ENCODE measurements at places on chromosomes 13 and 19.

GRCh38 chr13:40667622-40667978, 1.2 kb upstream of the FOXO1 start:
- DNase-seq: no peak

DNA sequence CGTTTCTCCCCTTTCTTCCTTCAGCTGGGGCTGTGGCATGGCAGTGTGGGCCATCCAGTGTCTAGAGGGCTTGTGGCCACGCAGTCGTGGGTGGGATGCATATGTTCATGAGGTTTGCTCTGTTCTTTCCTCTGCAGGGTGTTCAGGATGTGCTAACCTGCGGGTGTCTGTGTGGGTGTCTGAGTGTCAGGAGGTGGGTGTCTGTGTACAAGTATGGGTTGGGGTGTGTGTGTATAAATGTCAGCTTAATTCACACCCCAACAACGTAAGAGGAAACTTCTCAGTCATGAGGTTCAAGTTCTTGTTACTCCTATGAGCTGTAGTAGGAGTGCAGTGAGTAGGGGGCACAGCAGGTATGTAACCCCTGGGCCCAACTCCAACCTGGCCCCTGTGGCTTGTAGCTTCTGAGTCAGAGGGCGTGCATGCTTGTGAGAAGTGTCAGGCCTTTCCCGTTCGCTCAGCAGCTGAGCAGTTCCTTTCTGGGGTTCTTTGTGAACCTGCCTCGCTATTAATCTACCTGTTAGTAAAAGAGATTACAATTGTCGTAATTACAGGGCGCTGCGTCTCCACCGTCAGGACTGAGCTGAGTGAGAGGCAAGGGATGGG, 49.1 kb downstream of the NFIX start:
- no peak for DNase-seq

DNA sequence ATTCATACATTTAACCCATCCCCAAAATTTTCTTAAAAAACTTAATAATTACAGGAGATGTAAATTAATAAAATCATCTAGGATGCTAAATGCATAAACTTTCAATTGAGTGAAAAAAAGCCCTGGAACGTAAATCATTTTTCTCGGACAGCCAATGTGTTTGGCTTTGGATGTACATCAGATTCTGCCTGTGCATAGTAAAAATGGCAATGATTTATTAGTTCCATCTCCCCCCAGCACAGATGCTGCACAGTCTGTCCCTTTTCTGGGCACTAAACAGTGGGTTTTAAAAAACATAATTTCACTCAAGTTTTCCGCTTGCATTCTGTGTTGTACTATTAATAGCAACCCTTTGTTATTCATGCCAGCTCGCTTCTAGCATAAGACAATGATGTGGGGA, 147.7 kb downstream of the TM9SF2 start:
- no peak for DNase-seq

DNA sequence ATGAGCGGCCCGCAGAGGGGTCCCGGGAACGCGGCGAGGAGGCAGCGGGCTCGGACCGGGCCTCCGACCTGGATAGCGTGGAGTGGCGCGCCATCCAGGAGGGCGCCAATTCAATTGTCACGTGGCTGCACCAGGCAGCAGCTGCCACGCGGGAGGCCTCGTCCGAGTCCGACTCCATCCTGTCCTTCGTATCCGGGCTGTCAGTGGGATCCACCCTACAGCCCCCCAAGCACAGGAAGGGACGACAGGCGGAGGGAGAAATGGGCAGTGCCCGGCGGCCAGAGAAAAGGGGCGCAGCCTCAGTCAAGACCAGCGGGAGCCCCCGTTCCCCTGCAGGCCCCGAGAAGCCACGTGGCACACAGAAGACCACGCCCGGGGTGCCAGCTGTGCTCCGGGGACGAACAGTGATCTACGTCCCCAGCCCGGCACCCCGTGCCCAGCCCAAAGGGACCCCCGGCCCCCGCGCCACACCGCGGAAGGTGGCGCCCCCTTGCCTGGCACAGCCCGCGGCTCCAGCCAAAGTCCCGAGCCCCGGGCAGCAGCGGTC, 10.7 kb downstream of the C19orf25 start:
- no peak for DNase-seq

DNA sequence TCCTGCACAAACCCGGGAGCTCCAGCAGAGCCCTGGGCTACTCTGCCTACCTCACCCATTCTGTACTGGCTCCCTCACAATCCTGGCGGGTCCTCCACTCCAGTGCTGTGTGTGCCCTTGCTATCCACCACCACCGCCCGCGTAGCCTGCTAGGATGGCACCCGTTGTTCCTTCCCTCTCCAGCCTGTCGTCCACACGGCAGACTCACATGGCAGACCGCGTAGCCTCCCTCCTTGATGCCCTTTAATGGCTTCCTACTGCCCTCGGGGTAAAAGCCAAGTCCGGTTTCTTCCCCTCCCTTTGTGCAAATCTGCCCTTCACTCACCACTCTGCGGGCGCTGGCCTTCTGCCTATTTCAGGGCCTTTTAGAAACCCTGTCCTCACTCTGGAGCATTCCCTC, 106.6 kb downstream of the RAB20 start:
- DNase-seq: no peak

DNA sequence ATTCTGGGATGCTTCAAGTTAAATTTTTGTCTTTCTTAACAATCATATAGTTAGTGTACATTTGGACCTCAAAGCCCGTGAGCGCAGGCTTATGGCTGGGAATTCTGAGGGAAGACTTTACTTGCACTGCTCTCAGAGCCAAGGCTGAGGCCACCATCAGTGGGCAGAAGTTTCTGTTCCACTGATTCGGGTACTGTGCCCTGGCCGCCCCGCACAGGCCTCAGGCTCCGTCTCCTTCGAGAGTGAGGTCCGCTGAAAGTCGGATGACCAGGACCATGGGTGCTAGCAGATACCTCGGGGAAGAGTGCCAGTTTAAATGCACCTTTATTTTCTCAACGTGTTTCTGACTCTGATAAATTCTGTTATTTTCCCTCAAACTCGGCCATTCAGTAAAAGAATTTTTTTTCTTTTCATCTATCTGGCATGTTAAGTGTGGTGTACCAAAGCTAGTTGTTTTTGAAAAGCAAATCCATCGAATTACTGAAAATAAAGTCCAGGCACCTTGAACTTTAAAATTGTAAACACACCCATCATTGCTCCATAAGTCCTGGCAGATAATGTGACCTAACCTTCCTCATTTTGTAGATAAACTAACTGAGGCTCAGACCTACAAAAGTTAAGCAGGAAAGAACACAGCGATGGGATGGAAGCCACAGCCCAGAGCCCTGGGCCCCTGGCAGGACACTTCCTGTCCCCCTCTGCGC, 126.7 kb downstream of the SOX1 start:
- no peak for DNase-seq

Data from HS-5 (cell line).